NCI-H82 (cell line): ENCODE measurements at places on chromosomes 12 and 14.

GRCh38 chr14:87864356-87865270 lies 128.4 kb downstream of the GALC start:
- no peak for DNase-seq

GRCh38 chr14:75222208-75222701 lies 45.8 kb upstream of the TMED10 start:
- DNase-seq = no peak

- no peak for DNase-seq
These were observed 6.7 kb downstream of the TESPA1 start for GRCh38 chr12:54977857-54978256.

DNA sequence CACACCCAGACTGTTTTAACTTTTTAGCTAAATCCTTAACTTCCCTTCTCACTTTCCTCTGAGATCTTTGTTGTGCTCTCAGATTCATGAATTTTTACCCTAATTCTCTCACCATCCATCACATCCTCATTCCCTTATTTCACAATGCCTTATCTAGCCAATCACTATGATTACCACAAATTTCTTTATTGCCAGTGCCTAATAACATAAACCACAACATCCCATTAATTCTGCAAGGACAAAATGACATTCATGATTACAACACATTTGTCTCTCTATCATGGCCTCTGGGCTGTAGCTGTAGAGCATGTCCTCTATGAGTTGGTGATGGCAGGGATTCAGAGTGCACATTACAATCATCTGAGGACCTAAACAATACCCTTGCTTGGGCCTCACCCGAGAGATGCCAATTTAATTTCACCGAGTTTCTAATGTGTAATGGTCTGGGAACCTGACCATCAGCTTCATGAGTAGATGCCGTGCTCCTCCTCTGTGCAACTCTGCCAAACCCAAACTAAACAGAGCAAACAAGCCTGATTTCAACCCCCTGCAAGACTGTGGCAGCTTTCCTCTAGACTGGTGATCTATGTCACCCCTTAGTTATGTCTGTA lies 99.3 kb downstream of the SPTSSA start:
- no peak for DNase-seq

DNA sequence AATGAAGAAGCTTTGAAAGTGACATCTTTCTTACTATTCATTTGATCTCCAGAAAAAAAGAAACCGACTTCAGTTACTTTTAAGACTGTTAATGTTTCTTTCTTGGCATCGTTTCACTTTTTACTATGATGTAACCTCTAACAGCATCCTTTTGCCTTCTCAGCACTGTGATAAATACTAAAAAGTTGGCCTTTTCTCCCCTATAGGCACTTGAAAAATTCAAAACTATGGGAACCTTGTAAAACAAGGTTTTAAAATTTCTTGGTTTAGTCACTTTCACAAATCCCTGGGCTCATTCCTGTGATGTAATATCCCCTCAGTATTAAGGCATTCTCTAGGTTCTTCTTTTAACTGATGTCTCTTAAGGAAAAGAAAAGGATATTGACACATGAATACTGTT lies 281.8 kb downstream of the EGLN3 start:
- DNase-seq = no peak

- peak; percentile 73 for DNase-seq
These were observed 122.7 kb downstream of the SLC38A6 start for GRCh38 chr14:61103541-61104339.

GRCh38 chr12:57896434-57897201 lies 44.7 kb upstream of the ATP23 start:
- DNase-seq = peak; percentile 62

- peak; percentile 96 for DNase-seq
These were observed 61.7 kb upstream of the FBRSL1 start for GRCh38 chr12:132427999-132428935.

DNA sequence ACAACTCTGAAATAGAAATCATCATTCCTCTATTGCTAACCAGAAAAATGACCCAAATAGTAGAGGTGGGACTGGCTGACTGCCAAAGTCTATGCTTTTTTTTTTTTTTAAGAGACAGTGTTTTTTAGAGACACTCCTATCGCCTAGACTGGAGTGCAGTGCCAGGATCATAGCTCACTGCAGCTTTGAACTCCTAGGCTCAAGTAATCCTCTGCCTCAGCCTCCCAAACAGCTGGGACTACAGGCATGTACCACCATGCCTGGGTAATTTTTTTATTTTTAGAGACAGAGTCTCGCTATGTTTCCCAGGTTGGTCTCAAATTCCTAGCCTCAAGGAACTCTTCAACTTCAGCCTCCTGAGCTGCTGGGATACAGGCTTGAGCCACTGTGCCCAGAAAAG lies 19.2 kb downstream of the NR2C1 start:
- DNase-seq = peak; percentile 70

DNA sequence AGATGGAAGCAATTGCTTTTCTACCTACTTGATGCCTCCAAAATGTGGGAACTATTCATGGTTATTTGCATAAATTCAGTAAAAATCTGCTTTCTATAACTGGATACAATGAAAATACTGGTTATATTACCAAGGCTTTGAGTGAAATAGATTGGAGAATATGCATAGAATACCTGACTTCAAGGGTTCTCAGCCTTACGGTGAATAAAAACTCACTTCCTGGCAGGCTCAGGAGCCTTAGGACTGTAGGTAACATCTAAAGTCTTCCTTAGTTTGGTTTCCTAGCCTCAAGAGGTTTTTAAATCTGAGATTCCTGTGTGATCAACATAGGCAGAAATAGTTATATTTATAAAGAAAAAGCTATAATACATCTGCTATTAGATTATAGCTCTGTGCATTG lies 158.6 kb downstream of the SLC41A2 start:
- DNase-seq = no peak

DNA sequence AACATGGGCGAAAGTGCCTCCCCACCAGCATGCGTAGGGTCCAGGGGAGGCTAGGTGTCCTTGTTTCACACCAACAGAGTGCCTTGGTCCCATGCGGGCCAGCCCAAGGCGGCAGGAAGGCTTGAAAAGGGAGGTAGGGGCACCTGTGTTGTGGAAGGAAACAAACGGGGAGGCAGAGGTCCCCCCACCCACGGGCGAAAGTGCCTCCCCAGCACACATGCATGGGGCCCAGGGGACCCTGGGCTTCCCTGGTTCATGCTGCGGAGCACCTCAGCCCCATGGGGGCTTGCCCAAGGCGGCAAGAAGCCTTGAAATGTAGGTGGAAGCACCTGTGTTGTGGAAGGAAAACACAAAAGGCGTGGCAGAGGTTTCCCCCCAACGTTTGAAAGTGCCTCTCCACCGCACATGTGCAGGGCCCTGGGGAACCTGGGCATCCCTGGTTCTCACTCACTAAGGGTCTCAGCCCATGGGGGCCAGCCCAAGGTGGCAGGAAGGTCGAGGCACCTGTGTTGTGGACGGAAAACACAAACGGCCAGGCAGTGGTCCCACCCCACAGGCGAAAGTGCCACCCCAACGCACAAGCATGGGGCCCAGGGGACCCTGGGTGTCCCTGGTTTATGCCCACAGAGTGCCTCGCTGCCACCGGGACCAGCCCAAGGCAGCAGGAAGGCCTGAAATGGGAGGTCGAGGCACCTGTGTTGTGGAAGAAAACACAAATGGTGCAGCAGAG lies 374.7 kb downstream of the ALG10 start:
- no peak for DNase-seq

DNA sequence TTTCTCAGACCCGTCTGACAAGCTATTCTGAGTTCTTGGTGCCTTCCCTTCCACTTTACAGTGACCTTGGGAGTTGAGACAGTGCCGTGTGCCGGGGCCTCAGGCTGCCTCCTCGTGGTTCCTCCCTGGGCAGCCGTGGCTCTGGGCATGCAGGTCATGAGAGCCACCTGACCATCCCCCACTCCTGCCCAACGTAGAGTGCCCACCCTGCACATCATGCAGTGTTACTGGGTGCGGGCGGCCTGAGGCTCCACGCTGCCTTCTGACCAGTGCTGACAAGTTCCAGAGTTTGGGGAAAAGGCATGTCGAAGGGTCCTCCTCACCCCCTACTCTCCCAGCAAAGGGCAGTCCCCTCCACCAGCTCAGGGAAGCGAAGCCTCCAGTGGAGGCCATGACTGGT lies 190.5 kb downstream of the TSPAN9 start:
- DNase-seq = no peak

DNA sequence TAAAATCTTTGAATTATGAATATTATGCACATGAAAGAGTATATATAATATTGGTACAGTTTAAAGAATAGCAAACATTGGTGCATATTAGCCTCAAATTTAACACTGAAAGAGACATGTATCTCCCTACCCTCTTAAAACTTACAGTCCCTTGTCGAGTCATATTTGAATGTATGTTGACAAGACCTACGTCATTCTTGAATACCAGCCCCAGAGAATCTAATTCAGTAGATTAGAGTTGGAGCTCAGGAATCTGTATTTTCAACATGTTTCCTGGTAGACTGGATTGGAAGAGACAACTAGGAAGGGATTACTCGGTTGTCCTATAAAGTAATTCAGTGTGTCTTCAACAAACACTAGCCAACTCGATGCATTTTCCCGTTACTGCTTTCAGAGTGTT lies 104.8 kb downstream of the PDE3A start:
- DNase-seq = no peak

GRCh38 chr12:49255857-49256637 lies 8.8 kb upstream of the TUBA1C start:
- DNase-seq = no peak

GRCh38 chr12:109716092-109716479 lies 2.5 kb downstream of the FAM222A start:
- DNase-seq = no peak

- peak; percentile 42 for DNase-seq
These were observed 169.5 kb upstream of the EGLN3 start for GRCh38 chr14:34120185-34120977.

GRCh38 chr12:96108321-96108720 lies 72.9 kb upstream of the LTA4H start:
- DNase-seq = no peak

GRCh38 chr12:93373961-93374656 lies 3.6 kb upstream of the NUDT4 start:
- DNase-seq = peak; percentile 45
